ENCODE measurements at places on chromosomes 16 and 17.
A peak's percentile ranks its signal among the peaks of the same experiment; 100 is the strongest.

DNA sequence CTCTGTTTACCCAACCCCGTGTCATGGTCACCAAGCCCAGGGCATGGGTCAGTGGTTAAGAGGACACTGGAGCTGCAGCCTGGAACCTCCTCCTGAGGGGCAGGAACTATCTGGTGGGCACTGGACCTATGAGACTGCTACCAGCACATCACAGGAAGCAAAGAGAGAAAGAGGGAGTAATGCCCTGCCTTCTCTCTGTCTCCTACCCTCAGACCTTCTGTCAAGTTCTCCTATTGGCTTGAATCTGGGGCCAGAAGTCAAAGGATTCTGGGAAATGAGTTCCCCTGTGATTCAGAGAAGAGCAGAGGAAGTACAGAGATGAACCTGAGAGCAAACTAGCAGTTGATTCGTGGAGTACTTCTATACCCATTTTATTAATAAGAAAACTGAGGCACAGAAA is 123.0 kb upstream of the GNAO1 start:
- no peak for DNase-seq

DNA sequence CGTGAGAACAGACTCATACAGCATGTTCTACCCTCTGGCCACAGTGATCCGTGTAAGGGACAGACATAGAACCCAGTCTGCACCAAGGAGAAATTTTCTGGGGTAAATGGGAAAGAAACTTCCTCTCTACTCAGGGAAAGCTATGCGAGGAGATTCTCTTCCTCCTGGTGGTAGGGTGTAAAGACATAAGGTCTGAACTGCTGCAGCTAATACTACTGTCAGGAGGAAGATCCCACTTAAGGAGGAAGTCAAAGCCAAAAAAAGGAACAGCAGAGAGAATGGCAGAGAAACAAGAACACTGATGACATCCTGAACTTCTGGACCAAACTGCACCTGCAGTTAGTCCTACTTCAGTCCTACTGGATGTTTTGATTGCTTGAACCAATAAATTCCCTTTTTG is 7.1 kb upstream of the TM4SF5 start:
- DNase-seq = no peak

GRCh38 chr17:4594931-4595684 is 10.8 kb downstream of the SMTNL2 start:
- no peak for DNase-seq

GRCh38 chr16:67917852-67918236 is 13.8 kb downstream of the CTRL start:
- peak; percentile 86 for DNase-seq

DNA sequence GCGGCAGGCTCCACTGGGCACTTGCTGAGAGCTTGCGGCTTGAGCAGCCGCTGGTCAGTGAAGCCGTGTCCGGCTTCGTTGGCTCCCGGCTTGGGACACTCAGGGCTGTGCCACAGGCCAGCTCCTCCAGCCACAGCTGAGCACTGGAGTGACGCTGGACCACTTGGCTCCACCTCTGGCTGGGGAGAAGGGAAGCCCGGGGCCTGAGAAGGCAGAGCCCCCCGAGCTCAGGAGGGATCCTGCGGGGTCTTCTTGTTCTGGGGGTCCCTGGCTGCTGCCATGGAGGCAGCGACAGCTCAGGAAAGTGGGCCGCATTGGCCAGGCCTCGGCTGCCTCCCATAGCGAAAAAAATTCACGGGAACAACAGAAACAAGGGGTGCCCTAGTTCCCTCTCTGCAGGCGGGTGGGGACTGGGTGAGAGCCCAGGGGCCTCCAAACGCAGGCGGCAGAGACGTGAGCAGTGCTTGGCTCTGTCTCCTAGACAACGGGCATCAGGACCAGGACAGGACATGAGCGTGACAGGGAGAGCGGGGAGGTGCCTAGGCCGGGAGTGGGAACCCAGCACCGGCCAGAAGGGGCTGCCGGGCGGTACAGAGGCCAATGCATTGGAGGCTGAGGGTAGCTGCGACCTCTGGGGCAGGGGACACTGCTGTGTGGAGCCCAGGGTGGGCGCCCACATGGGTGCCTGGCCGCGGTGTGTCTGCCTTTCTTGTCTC is 37.7 kb downstream of the SLC7A5 start:
- DNase-seq = no peak
